Stimulated activated CD4-positive, alpha-beta T cell treated with anti-CD3 and anti-CD28 coated beads, Interleukin-1b, Interleukin-23, amount 100 ng/mL, for 1 hour (primary cell): ENCODE measurements at places on chromosomes 7 and 10.

DNA sequence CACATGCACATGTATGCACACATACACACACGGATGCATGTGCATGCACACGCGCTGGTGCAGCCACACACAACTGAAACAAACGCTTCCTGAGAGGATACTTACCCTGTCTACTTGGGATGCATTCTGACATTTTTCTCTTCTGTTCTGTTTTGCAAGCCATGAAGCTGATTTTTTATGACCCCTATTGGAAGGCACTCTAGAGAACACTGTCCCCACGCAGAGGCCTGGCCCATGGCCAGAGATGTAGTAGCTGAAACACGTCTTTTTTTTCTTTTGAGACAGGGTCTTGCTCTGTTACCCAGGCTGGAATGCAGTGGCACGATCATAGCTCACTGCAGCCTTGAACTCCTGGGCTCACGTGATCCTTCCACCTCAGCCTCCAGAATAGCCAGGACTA lies 47.9 kb downstream of the VWA2 start:
- no peak for DNase-seq

GRCh38 chr10:79187121-79187940 lies 118.6 kb downstream of the ZMIZ1 start:
- DNase-seq = no peak

DNA sequence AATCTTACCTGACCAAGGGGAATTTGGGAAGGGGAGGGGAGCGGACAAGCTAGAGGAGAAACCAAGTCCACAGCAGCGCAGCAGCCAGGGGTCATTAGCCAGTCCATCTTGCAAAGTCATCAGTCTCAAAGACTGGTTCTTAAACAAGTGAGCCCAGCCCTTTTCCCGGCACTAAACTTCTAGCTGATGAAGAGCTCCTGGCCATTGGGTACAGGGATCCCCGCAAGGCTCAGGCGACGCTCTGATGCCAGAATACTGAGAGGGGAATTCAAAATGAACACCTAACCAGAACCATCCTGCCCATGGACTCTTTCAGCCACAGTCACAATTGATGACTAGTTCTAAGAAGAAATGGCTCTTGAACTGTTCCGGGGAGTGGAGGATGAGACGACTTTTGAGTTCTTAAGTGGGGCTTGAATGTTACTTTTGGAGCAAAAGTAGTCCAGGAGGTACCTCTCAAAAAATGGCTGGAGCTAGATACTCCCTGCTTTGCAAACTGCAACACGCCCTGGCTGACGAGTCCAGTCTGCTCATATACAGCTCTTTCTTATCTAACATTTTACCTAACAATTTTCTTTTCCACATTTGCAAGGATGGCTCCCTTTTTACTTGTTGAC lies 2.5 kb upstream of the TWIST1 start:
- DNase-seq = no peak

GRCh38 chr10:51250278-51250920 lies 176.1 kb downstream of the PRKG1 start:
- DNase-seq = no peak

- no peak for DNase-seq
Observed at GRCh38 chr7:147432079-147432478, 1158.5 kb upstream of the C7orf33 start.

DNA sequence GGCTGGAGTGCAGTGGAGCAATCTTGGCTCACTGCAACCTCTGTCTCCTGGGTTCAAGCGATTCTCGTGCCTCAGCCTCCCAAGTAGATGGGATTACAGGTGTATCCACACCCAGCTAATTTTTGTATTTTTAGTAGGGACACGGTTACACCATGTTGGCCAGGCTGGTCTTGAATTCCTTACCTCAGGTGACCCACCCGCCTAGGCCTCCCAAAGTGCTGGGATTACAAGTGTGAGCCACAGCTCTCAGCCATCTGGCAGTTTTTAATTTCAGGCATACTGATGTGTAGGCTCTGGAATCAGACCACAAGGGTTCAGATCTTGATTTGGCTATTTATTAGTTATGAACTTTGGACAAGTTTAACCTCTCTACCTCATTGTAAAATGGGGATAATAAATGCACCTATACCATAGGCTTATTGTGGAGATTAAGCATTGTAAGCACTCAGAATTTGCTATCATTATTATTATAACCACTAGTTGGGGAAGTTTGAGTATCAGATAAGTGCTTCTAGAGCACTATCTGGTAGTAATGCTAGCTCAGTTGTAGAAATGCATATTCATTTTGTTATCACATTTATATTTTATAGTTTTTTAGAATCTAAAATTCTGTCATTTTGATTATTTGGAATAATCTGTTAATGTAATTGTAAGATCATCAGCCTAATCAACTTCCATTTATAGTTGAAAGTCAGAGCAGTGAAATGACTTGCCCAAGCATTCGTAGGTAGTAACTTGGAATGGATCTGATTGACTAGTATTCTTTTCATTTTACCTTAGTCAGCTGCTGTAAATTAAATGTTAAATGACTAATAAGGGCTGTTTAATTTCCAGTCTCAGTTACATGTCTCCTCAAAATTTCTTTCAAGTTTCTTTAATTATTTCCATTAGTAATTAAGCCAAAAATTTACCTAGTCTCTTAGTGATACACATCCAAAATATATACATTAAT lies 22.5 kb downstream of the KMT2E start:
- no peak for DNase-seq

DNA sequence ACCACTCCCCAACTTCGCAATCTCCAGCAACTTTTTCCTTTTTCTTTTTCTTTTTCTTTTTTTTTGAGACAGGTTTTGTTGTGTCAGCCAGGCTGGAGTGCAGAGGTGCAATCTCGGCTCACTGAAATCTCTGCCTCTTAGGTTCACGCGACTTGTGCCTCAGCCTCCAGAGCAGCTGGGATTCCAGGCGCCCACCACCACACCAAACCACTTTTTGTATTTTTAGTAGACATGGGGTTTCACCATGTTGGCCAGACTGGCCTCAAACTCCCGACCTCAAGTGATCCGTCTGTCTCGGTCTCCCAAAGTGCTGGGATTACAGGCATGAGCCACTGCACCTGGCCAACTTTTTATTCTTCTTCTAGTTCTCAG lies 55.0 kb downstream of the KIAA1549 start:
- no peak for DNase-seq

DNA sequence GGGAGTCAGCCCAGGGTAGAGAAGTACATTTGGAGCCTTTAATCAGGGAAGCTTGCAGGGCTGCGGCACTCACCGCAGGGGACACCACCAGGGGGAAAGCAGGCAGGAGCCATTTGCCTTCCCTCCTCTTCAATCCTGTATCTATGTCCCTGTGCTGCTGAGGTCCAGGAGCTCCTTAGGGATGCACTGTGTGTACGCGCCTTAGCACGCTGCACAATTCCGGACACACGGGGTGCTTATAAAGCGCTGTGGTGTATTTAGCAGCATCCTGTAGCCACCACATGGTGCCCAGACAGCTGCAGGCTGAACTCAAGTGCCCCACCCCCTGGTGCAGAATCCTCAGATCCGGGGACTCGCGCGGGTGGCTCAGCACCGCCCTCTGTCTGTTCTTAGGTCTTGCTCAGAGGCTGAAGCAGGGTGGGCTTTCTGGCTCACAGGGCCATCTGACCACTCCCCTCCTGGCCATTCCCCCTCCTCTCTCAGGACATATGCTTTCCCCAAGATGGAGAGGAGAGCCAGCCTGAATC lies 421.4 kb downstream of the SDK1 start:
- DNase-seq = no peak

DNA sequence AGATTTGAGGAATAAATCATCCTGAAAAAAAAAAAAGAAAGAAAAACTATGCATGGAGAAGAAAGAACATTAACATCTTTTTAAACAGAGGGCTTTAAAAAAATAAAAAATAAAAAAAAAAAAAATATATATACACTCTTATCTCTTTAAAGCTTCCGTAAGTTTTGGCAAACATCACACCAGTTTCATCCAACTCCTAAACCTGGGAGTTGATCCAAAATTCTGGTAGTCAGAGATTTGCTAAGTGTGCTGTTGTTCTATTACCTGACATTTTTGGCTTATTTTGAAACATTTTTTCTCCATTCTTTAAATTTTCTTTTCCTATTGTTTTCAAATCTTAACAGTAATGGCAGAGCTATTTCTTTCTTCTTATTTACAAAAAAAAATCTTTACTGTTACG lies 273.1 kb downstream of the AGMO start:
- no peak for DNase-seq

DNA sequence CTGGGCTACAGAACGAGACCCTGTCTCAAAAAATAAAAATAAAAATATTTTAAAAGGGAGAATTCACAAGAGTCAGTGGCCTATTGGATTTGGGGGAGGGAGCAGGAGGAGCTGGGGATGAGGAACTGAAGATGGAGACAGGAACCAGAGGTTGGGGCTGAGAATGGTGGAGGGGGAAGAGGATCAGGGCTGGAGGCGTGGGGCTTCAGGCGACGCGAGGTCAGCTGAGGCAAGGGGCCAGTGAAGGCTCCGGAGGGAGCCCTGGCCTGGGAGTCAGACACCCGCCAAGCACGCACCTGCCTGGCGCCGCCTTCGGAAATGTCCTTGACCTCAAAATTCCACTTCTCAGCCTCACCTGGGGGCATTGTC lies 671 bp upstream of the CLEC2L start:
- DNase-seq = no peak

DNA sequence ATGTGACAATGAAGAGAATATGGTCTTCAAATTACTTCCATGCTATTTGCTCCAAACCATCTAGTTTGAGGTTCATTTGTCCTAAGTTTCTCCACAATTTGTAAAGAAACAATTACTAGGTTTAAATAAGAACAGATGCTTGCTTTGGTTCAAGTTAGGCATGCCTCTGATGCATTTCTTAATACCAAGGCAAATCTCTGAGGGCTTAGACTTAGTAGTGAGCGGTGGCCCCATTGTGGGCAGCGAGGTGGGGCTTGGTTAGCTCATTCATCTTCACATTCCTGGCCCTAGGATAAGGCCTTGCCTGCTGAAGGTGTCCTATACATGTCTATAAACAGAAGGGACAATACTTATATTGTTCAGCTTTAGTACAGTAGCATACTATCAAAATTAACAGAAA lies 52.4 kb upstream of the RHEB start:
- DNase-seq = no peak

DNA sequence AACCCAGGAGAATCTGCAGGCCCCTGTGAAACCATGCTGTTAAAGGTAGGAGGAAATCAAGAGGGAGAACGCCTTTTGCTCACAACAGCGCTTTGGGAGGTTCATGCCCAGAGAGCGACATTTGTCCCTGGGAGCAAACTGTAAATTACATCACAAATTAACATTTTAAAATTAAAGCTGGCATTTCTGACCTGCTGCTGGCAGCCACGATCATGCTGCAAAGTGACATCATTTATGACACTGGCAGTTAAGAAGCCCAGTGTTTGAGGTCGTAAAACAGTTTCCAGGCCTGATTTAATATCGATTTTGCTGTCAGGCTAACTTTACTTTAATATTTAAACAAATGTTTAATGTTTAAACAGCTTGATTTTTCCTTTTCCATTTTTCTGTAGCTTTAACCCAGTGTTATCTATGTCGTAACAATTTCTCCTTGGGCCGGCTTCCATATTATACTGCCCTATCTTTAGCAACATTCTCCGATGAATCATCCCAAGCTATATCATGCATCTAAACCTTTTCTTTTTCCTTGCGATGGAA lies 86.5 kb upstream of the NPVF start:
- no peak for DNase-seq

GRCh38 chr7:91082852-91083495 lies 181.3 kb upstream of the FZD1 start:
- DNase-seq = no peak

- no peak for DNase-seq
Observed at GRCh38 chr7:76165973-76166403, 35.7 kb upstream of the SRRM3 start.

- DNase-seq = no peak
Observed at GRCh38 chr10:112732277-112732921, 217.6 kb upstream of the TCF7L2 start.

- DNase-seq = no peak
Observed at GRCh38 chr10:4981722-4982471, 18.7 kb downstream of the AKR1C1 start.

DNA sequence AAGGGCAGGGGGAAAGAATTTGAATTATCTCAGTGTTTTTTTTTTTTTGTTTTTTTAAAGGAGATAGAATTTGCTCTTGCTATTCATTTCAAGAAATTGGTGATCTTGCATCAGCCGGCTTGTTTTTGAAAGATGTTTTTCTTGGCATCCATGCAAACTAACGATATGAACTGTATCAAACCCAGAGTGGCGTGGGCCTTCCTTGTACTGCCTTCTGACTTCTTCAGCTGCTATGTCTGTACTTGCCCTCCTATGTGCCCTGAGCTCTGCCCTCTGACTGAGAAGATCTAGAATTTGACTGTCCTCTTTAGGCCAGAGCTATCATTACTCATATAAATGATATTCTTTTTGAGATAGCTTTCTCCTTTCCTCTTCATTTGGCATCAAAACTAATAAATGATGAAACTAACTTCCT lies 183.1 kb downstream of the EXOC4 start:
- no peak for DNase-seq

- no peak for DNase-seq
Observed at GRCh38 chr10:55449981-55450380, 649.0 kb upstream of the PCDH15 start.

DNA sequence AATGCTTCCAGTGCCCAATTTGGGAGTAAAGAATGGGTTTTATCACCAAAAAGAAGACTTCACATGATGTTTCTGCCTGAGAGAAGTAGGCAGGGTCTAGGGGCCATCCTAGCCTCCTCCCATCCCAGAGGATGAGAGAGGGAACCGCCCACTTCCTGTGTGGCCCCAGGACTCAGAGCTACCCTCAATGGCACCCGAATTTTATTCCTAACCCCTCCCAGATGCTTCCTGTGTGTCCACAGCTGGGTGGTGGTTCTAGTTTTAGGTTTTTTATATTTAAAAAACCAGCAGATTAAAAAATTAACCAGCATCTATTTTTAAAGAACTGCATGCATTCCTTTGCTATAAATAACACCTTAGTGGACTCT lies 583.5 kb downstream of the PTPRN2 start:
- DNase-seq = no peak

DNA sequence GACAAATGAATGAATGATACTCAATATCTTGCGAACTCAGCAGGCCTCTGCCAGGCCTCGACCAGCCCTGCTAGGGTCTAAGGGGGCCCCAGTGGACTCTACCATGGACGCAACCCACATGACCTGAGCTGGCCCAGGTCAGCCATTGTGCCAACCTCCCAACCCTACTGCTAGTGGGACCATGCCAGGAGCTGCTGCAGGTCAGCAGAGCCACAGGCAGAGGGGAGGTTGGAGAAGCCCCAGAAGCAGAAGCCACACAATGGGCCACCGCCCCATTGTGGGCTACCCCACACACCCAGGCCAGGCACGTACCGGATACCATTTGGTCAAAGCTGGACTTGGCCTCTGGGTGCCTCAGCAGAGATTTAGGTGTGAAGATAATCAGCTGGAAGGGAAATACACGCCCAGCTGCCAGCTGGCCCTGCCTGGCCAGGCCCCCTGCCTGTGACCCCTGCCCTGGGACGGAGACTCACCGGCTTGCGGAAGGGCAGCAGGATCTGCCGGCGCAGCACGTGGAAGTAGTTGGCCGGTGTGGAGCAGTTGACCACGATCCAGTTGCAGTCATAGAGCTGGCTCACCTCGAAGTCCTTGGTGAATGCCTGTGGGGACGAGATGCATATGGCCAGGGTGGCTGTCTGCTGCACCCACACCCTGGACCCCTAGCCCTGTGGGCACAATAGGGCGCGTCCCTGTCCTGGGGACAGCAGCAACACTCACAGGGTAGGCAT lies 24.5 kb downstream of the OGDHL start:
- no peak for DNase-seq
